Stimulated activated CD8-positive, alpha-beta memory T cell treated with anti-CD3 and anti-CD28 coated beads, Interleukin-4, amount 100 ng/mL, for 4 hours (primary cell): ENCODE measurements at places on chromosomes 16 and 17.

DNA sequence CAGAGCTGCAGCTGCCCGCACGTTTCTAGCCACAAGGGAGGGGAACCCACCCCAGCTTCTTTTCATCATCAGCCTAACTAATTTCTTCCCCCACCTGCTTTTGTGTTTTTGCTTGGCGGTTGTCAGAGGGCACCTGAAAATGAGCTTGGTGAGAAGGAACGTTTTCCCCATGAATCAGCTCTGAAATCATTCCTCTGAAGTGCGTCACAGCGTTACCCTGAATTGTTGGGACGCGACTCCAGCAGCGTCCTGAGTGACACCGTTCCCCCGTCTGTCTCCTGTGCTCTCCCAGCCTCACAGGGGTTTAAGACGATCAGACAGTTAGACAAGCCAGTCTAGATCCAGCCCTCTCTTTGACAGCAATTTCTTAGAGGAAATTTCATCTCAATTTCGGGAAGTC, 722.9 kb upstream of the EEF2KMT start:
- DNase-seq, result no peak

- DNase-seq, result no peak
These were observed 2.1 kb downstream of the SOX9 start for GRCh38 chr17:72122765-72123529.

DNA sequence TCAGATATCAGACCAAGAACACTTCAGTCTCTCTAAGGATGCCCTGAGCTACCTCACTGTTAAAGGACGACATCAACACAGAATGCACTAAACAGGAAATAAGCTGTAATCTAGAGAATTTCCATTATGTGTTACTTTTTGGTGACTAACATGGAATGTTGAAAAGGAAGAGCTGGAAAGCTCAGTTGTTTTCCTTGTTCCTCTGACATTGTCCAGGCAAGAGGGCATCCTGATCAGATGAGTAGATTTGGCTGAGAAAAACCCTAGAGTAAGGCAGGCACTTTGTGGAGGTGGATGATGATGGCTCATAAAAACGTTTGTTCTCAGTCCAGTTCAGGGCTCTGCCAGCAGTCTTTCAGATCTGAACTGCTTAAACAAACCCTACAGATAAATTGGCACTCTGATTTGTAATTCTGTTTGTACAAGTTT, 34.0 kb downstream of the DGKE start:
- DNase-seq, result no peak

DNA sequence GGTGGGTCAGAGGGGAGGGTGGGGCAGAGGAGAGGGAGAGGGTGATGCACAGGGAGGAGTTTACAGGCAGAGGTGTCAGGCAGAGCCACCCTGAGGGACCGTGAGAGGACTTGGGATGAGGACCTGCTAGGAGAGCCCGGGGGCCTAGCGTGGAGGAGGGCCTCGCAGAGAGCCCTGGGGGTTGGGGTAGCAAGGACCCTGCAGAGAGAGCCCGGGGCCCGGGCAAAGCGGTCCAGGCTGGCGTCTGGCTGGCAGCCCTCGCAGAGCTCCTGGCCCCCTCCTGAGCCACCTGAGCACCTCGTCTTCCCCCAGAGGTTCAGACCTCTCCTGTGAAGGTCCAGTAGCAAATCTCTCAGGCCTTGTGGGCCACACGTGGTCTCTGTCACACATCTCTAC, 42.0 kb upstream of the ZNF469 start:
- no peak for DNase-seq

- DNase-seq, result no peak
These were observed 6.7 kb upstream of the WFIKKN2 start for GRCh38 chr17:50828508-50829170.

DNA sequence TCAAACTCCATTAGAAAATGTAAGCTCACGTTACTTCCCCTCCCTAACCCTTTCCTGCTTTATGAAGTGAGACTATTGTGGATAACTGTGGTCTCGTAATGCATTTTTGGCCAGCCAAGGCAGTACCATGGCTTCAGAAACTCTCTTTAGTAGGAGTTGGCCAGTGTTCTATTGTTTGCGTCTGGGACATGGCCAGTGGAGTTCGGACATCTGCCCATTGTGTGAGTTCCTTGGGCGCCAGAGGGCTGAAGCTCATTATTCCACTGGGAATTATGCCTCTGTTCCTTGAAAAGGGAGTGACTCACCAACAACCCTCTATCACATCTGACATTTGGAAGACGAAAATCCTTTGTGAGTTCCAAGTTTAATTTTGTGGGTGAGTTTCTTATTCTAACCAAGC, 319.5 kb upstream of the SOX9 start:
- DNase-seq, result no peak

DNA sequence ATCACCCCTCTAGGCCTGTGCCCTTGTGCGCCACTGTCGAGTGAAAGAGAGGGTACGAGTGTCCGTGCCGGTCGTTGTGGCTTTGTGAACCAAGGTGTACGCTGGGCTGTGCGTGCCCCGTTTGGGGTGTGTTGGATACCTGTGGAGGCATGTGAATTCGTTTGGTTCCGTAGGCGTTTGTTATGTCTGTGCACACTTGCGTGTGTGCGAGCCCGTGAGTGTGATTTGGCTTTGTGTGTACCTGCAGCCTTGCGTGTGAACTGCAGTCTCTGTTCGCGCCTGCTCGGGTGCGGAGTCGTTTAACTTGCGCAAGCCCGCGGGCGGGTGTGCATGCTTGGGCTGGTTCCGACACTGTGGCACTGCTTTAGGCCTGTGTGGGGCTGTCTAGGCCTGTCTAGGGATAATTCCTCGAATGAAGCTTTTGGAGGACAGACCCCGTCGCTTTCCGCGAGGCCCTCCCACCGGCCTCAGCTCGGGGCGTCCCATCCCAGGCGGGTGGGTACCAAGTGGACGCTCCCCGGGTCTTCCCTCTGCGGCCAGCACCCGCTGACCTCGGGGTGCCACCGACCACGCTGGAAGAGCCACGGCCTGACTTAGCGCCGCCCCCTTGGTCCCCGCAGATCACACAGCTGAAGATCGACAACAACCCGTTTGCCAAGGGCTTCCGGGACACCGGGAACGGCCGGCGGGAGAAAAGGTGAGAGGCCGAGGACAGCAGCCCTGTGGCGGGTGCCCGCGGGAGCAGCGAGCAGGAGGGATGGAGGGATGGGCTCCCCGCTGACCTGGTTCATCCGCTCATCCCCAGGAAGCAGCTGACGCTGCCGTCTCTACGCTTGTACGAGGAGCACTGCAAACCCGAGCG, 4.4 kb downstream of the TBX2 start:
- DNase-seq, result no peak

DNA sequence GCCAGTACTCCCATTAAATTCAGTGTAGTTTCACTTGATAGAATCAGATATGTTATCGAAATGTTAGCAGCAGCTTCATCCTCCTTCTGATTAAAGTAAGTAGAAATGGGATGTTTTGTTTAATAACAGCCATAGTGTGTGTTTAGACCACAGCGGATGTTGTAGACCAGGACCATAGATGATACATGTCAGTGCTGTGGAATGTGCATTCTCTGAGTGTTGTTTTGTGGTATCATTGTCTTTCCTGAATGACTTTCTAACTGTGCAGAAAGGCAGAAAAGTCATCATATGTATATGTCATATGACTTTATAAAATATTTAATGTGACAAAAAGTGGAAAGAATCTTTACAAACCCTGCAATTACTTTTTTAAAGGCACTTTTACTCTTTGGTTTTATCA, 55.6 kb downstream of the CYLD start:
- DNase-seq, result no peak

- peak; percentile 5 for DNase-seq
These were observed 15.5 kb downstream of the VPS35 start for GRCh38 chr16:46673320-46674013.

GRCh38 chr17:5675625-5676421, 91.5 kb upstream of the NLRP1 start:
- DNase-seq, result no peak

DNA sequence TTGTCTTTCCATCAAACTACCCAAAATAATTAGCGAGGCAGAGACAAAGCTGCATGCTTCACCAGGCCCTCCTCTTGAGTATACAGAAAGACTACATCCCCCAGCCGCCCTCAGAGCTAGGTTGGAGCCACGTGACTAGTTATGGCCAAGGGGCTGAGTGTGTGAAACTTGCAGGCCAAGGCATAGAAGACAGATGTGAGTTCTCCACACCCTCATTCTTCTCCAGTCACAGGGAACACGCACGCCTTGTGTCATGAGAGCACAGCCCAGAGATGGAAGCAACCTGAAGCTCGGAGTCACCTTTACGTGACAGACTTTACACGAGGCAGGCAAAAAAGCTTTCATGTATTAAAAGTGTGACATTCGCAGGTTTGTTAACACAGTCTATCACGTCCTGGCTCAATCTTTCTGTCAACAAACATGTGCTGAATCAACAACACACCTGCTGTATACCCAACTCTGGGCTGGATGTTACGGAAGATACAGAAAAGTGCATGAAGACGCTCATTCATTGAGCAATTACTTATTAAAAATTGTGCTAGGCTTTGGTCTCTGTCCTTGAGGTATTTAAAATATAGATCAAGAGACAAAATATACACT, 38.3 kb downstream of the STX8 start:
- no peak for DNase-seq

GRCh38 chr16:87190288-87191230, 126.6 kb downstream of the C16orf95 start:
- no peak for DNase-seq

- DNase-seq, result no peak
These were observed 61.9 kb upstream of the HLF start for GRCh38 chr17:55202896-55203295.

DNA sequence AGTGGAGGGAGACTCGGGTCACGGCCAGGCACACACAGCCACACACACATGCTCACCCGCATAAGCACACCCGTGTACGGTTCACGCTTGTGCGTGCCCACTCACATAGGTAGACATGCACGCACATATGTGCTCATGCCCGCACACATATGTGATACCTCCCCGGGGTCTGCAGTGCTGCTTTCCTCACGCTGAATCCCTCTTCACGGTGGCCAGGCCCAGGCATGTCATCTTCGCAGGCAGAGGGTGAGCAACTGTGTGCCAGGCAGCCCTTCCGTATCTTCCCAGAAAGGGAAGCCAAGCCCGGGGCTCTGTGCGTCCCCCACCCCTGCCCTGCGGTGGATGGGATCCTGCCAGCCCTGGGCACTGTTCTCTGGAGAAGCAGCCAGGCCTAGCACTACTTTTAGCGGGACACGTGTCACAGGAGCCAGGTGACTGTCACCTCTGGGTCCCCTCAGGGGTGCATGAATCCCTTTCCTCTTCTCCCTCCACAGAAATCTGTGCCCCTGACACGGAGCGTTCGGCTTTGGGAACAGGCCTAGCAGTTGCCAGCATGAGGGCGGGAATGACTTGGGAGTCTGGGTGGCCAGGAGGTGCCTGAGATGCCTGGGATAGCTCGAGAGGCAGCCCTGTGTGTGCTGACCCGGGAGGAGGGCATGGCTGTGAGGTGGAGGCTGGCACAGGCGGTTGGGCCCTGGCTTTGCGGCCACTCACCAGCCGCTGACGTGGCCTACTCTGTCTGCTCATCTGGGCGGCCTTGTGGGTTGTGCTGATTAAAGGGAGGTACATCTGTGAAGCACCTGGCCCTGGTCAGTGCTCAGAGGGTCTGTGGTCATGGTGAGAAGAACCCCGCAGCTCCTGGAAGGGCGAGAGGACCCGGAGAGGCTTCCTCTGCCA, 47.5 kb downstream of the BAIAP2 start:
- DNase-seq, result no peak

GRCh38 chr17:57872536-57872935, 22.7 kb upstream of the MRPS23 start:
- no peak for DNase-seq

DNA sequence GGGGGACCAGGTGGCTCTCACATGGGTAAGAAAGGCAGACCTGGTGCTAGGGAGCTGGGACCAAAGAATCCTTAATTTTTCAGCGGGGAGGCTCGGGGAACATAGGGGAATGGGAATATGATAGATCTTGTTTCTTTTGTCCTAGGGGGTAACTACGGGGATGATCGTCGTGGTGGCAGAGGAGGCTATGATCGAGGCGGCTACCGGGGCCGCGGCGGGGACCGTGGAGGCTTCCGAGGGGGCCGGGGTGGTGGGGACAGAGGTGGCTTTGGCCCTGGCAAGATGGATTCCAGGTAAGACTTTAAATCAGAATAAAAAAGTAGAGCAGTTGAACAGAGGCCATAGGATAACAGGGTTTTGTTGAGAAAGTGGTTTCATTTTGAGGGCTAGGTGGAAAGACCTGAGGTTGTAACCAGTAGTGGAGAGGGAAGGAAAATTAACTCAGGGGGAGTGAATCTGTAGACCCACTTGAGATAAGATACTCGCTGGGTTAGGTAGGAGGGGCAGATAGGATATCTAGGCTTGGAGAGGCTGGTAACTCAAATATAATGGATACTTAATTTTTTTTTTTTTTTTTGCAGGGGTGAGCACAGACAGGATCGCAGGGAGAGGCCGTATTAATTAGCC, 11.0 kb downstream of the FUS start:
- no peak for DNase-seq

DNA sequence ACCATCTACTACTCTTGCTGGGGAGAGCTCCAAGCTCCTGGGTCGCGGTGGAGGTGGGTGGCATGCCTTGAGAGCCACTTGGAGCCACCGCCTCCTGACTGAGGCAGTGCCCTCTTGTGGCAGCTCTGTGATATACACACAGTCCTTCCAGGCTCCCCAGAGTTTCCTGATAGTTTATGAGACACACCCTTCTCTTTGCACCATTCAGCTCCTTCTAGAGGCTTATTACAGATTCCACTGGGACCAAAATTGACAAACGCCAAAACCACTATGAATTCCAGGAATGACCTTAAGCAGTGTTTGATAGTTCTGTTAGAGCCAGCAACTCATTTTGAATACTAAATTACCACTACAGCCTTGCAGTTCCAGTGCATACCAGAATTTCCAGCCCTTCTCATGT, 170.1 kb upstream of the CDH13 start:
- DNase-seq, result no peak

DNA sequence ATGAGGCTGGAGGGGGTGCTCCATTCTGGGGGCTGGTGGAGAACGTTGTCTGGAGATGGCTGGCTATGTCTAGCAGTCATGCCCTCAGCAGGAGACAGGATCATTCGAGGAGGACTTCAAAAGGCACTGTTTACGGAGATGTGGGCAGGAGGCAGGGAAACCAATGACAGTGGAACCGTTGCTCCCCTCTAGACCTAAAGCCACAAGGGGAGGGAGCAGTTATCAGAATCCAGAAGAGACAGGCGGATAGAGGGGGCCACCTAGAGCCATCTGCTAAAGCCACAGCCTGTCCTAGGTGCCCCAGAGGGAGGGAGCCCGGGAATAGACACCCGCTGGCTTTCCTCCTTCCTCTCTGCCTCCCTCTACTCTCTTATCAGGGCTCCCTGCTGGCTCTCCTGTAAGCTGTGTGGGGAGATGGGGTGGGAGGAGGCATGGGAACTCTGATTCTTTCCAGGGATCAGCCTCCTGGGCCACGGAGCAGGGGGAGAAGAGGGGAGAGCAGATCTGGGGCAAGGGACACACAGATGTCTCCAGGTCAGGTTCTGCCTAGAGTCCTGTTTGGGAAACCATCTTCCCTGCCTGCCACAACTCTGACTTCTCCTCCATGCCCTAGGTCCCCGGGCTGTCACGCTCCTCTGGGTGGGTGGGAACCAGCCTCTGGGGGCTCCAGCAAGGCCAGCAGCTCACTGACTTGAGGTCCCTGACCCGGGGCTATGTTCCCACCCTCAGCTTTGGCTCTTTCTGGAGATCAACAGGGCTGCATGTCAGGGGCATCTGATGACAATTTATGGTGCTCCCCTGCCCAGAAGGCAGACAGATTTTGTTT, 42.3 kb downstream of the IRX3 start:
- no peak for DNase-seq

GRCh38 chr17:49610883-49611584, 35.4 kb downstream of the NXPH3 start:
- DNase-seq, result no peak
